ENCODE measurements at places on chromosomes 12 and 14.

DNA sequence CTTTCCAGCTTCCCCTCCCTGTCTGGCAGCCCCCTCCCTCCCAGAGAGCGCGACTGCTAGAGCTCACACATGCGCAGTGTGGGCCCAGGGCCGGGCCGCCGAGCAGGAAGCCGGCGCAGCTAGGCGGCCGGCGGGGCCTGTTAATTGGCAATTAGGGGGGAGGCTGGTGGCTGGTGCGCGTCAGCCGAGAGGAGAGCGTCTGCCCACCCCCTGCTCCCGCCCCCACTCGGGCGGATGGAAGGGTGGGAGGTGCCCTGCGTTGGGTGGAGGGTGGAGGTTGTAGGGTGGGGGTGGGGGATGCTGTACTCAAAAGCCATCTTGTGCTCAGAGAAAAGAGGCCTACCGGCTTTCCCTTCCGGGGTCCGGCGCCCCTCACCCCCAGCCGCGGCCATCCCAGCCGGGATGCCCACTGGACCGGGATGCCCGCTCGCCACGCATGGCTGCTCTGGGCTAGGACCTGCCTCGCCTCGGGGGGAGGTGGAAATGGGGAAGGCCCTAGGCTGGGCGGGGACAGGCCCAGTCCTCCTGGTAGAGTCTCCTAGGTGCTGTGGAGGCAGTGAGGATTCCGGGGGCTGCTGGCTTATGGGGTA is 9.2 kb downstream of the HOXC8 start:
- DNase-seq, result peak; percentile 24

GRCh38 chr12:80107221-80107620 is 7.9 kb downstream of the OTOGL start:
- DNase-seq, result no peak

DNA sequence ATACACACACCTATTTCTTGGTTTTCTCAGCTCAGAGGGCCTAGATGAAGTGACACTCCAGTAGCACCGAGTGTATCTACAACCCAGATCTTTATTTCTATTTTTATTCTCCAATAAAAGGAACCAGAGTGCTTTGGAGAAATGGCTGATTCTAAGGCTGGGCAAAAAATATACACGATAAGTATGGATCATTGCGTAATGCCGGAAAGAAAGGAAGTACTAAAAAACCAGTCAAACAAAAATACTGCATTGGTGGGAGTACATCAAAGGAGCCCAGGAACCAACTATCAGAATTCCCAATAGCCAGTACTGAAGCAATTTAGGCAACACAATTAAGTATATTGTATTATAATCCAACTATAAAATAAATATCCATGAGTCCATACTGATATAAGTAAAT is 400.9 kb upstream of the CCDC196 start:
- no peak for DNase-seq

GRCh38 chr14:71400871-71401321 is 493.6 kb downstream of the PCNX1 start:
- no peak for DNase-seq

DNA sequence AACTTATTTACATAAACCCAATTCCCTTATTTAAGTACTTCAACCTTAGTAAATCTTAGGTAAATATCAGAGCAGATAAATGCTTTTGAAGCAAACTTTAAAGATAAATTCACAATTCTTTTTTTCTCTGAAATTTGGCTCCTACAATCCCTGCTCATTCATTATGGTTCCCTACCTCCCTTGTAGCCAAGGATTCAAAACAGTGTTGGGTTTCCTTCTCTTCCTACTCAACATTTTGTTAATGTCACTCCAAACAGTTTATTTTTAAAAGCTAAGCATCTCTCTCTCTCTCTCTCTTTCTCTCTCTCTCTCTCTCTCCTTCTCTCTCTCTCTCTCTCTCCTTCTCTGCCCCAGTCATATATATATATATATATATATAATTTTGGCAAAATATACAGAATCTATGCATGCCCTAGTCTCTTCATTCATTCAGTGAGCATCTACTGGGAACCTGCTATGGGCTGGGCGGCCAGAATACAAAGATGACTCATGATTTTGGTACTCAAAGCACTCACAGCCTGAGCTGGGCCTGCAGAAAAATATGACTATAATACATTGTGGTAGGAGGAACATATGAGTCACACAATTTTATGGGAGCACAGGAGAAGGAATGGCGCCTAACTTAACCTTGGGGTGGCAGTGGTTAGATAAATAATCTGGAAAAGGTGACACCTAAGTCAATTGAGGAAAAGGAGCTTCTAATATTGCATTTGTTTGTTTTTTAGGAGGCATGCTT is 123.7 kb upstream of the DHRS4 start:
- DNase-seq, result no peak

GRCh38 chr12:123948796-123949769 is 23.5 kb downstream of the CCDC92 start:
- DNase-seq, result peak; percentile 52

- DNase-seq, result no peak
Observed at GRCh38 chr12:86683568-86684304, 427.5 kb upstream of the MGAT4C start.

- no peak for DNase-seq
Observed at GRCh38 chr12:40684986-40685385, 7.3 kb upstream of the CNTN1 start.

DNA sequence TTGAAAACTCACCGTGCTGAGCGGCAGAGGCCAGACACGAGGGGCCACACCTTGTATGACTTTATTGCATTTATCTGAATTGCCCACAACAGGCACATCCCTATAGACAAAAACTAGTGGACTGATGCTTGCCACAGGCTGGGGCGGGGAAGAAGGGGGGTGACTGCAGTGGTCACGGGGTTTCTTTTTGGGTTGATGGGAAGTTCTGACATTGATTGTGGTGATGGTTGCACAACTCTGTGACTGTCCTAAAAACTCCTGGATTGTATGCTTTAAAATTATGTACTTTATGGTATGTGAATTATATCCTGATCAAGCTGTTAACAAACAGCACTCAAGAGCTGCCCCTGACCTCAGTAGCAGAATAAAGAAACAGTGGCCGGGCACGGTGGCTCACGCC is 25.7 kb downstream of the DHX37 start:
- DNase-seq, result no peak

- DNase-seq, result no peak
Observed at GRCh38 chr14:67485501-67486095, 2.9 kb downstream of the TMEM229B start.

Measured in erythroblast (primary cell).